ENCODE measurements at places on chromosomes 1 and 21.

- DNase-seq: no peak
These were observed 42.3 kb downstream of the KIF26B start for GRCh38 chr1:245197121-245197520.

GRCh38 chr1:19676438-19676922 is 11.8 kb downstream of the HTR6 start:
- DNase-seq: no peak

GRCh38 chr1:46061146-46061545 is 71.3 kb downstream of the PIK3R3 start:
- no peak for DNase-seq

DNA sequence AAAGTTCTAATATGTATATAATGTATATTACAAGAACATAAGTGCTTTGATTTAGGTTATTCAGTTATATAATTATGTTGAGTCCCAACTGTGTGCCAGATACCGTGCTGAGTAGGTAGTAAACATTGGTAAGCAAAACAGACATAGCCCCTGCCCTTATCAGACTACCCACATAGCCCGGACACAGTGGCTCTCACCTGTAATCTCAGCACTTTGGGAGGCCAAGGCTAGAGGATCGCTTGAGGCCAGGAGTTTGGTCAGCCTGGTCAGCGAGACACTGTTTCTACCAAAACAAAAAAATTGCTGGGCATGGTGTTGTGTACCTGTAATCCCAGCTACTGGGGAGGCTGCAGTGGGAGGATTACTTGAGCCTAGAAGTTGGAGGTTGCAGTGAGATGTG is 30.7 kb downstream of the RNF11 start:
- DNase-seq: no peak

GRCh38 chr1:153663211-153663610 is 4.7 kb downstream of the SNAPIN start:
- no peak for DNase-seq

GRCh38 chr1:223041481-223041880 is 101.6 kb downstream of the TLR5 start:
- no peak for DNase-seq

GRCh38 chr1:213613549-213613948 is 374.2 kb upstream of the PROX1 start:
- DNase-seq: no peak

GRCh38 chr1:33188572-33189275 is 6.9 kb upstream of the TRIM62 start:
- no peak for DNase-seq

DNA sequence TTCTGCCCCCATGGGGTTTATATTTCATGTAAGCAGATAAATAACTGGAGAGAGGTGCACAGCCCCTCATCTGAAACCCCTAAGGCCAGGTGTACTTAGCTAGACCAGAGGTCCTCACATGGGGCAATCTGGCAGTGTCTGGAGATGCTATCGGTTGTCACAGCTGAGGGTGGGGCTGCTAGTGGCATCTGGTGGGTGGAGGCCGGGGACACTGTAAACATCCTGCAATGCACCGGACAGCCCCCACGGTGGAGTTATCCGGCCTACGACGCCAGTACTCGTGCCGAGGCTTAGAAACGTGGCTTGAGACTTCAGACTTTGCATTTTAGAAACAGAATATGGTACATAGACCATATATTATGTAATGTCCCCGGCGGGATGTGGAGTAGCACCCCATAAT is 186.5 kb upstream of the VAMP3 start:
- DNase-seq: no peak

- no peak for DNase-seq
These were observed 58.8 kb downstream of the CAPZB start for GRCh38 chr1:19426294-19427086.

- no peak for DNase-seq
These were observed 561 bp downstream of the CD1E start for GRCh38 chr1:158354255-158354654.

GRCh38 chr1:223203034-223203408 is 60.0 kb upstream of the TLR5 start:
- no peak for DNase-seq

- DNase-seq: no peak
These were observed 265.3 kb downstream of the SPATA17 start for GRCh38 chr1:217896490-217896889.

- DNase-seq: no peak
These were observed 88.9 kb downstream of the DYRK1A start for GRCh38 chr21:37455504-37455911.

DNA sequence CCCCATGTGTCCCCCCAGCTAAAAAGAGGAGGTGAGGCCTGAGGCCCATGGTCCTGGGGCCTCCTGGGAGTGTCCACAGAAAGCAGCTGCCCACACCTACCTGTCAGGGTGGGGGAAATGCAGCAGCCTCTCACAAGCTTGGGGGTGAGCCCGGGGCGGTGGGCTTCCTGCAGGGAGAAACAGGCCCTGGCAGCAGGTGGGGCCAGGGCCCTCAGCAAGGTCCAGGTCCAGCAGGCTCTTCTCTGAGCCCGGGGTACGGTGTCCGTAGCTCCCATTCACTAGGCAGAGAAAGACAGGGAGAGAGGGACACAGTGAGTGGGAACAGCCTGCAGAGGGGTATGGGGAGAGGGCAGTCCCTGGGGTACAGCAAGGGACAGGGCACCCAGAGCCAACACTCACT is 139.0 kb downstream of the GLIS1 start:
- no peak for DNase-seq

- no peak for DNase-seq
These were observed 44.2 kb upstream of the KDM4A start for GRCh38 chr1:43605766-43606165.

DNA sequence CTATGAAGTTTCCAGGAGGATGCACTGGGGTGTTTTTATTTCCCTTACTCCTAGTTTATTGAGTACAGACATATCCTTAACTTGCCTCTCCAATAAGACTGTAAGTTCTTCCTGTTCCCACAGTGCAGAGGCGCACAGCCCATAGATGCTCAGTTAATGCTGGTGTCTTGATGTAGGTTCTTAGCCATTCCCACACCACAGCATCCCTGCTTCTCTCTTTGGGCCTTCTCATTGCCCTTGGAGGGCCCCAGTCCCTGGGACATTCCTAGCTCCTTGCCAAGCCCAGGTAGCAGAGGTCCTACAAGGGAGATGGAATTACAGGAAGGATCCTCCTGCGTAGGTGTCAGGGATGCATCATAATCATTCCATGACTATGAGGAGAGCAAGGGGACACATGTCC is 61.6 kb upstream of the HMGB4 start:
- no peak for DNase-seq

GRCh38 chr21:29091033-29091432 is 17.6 kb upstream of the CCT8 start:
- DNase-seq: no peak

GRCh38 chr1:66353257-66353656 is 180.7 kb upstream of the SGIP1 start:
- DNase-seq: no peak

DNA sequence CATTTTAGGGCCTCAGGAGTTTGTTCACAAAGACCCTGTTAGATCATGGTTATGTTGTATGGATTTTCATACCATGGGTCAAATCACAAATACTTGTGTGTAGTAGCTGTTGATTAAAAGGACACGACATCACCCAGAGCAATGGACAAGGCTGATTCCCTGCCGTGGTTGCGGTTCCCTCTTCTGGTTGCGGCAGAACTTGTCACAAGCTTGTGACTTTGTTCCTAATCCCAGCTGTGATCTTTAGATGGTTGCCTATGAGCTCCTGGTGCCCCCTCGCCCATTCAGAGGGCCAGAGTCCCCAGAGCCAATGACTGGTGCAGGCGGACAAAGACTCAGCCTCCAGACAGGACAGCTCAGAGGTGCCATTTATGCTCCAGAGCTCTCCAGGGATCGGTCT is 11.8 kb upstream of the SDHB start:
- DNase-seq: no peak

DNA sequence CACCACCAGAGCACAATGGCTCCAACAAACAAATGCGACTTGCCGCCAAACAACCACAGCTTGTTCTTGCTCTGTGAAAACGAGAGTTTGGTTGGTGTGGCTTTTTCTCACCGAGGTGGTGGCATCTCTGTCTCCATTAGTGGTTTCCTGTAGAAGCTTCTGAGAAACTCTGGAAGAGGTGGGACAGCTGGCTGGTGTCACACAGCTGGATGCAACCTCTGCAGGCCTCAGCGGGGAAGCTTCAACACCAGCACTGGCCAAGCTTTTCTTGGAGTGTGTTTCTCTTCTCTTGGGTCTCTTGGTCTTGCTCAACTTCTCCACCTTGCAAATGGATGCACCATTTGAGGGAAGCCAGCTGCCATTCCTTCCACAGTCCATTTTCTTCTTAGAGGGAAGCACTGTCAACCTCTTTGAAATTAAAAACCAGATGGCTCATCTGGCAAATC is 124.8 kb downstream of the KCNN3 start:
- no peak for DNase-seq

DNA sequence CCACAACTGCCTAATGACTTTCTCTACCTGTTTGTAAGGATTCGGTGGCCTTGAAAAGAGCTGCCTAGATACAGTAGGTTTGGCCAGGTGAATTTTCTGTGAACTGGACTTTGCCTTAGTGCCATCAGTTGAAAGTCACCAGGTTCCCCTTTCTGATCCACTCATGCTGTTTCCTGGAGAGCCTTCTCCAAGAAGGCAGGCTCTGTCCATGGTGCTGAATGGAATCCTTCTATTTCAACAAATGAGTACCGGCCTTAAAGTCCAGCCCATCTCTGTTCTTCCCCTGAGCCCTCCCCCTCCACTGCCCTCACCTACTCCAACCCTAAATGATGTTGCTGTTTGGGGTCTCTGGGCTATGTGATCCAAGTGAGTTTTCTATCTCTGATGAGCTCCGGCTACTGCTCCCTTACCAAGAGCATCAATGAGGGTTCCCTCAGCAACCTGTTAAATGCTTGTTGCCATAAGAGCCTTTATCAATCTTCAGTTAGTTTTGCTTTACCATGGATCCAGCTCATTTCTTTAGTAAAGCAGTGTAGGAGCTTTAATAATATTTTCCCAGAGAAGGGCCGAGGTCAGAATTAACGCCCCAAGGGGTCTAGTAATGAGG is 500.4 kb downstream of the PTPRU start:
- peak; percentile 30 for DNase-seq

DNA sequence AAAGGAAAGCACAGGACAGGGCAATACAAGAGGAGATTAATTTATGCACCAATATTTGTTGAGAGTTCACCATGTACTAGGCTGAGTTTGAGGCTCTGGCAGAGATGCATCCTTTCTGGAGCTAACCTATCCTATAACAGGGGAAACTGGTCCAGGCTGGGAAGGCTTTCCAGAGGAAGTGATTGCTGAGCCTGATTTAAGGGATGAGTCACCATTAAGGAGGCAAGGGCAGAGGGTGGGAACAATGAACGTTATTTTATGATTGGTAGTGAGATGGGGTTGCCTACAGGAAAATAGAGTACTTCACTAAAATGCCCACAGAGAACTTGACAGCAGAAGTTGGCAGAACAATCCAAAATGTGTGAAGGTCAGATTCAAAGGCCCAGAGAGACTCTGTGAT is 141.4 kb downstream of the PLPP3 start:
- DNase-seq: no peak

DNA sequence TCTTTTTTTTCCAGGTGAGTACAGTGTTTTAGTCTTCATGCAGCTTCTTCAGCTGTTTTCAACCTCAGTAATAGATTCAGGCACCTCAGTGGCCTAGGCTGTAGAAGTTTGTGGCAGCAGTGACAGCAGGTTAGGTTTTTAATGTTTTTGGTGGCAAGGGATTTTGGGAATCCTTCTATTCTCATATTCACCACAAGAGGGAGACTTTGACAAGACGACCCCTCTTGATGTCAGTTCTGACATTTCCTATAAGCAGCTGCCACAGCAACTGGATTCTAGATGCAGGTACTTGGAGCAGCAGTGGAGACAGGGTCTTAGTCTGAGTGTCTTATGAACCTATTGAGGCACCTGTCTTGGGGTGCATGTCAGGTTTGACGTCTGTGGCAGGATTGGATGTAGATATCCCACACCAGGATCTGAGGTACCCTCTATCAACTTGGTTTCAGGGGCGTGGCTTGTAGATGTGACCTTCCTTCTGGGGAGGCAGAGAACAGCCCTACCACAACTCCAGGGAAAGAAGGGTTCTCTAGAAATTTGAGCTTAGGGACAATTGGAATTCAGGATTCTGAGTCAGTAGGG is 1104.2 kb upstream of the TMPRSS15 start:
- DNase-seq: no peak
